NCI-H2081 treated with DMSO at 0.1 percent for 48 hours (cell line): ENCODE measurements at places on chromosomes 4 and X.
A peak's percentile ranks its signal among the peaks of the same experiment; 100 is the strongest.

GRCh38 chr4:79050541-79050880, 111.3 kb upstream of the PAQR3 start:
- DNase-seq: peak; percentile 69

- DNase-seq: no peak
Observed at GRCh38 chrX:15173411-15173810, 96.5 kb downstream of the ASB9 start.

DNA sequence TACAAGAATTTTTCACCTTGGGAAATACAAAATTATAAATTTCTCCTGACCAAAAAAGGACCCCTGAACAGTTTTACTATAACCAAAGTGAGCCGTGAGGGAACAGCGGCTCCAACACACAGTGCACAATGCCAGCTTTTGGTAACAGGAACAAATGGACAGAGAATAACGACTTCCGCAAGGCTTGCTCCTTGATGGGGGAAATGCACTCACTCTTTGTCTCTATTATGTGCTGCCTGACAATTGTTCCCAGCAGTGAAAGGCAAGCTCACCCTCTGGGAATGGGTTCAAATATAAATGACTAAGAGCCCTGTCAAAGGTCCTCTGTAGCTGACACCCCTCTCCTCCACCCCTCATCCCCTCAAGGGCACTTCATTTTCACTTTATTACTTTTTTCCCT, 325.8 kb upstream of the GALNT7 start:
- no peak for DNase-seq

- DNase-seq: no peak
Observed at GRCh38 chrX:43953218-43953617, 20.0 kb downstream of the NDP start.

GRCh38 chr4:159042097-159042605, 60.7 kb upstream of the RAPGEF2 start:
- DNase-seq: no peak

DNA sequence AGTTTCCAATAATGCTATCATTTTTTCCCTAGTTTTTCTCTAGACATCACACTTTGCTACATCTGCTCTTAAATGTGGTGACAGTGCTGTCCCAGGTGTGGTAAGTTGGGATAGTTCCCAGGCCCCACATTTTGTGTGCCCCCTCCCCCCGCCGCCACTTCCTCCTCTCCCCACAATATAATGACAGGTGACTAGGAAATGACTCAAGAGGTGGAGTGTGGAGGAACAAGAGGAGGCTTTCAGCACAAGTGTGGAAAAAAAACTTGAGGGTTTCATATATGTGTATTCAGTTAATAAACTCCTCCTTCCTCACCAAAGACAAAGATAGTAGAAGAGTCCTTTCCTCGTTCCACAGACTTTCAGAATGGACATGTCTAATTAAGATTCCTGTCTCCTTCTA, 18.3 kb upstream of the IL21 start:
- no peak for DNase-seq

GRCh38 chr4:152348670-152349069, 187.2 kb downstream of the FBXW7 start:
- no peak for DNase-seq

DNA sequence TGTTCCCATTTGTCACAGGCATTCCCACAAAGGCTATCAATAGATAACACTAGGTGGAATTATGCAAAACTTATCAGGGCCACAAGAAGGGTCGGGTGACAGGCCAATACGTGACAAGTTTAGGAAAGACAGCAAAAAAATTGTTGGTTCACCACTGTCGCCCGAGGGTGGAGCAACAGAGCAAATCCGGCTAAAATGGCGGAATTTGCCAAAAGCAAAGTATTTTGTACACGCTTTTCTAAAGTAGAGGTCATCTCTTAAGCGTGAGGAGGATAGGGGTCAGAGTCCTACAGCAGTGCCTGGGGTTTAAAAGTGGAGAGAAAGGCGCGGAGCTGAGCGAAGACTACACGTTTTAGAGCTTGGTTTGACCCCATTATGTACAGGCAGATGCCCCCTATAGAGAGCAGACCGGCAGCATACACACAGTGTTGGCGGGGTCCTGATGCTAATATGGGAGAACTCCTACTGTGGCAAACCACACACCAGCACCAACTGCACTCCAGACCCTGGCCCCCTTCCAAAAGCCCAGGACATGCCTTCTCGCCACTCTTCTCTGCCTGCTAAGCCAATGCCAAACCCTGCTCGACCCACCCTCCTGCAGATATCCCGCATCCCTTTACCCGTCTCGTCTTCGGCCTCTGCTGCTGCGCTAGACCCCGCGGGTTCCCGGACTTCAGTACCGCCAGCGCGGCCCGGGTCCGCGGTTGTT, 733 bp downstream of the CCNA2 start:
- DNase-seq: no peak

DNA sequence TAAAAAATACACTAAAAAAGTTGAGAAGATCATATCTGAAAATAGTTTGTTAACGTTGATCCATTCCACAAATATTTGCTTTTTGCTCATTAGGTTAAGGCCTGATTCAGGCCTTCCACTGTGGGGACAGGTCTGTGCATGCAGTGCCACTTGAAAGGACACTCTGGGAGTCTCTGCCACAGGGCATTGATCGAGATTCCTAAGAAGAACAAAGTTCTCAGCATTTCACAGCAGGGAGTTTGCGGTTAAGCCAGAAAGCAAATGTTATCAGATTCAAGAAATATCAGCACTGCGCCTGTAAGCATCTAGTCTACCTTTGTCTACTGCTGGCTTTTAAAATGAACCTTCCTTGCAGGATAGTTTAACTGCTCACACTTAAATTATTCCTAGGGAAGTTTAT, 62.2 kb upstream of the TNIP3 start:
- DNase-seq: no peak

GRCh38 chrX:14084466-14084865, 54.8 kb upstream of the GEMIN8 start:
- no peak for DNase-seq

- no peak for DNase-seq
Observed at GRCh38 chrX:132883358-132883915, 75.0 kb downstream of the HS6ST2 start.

GRCh38 chr4:31467781-31468180, 747.6 kb downstream of the PCDH7 start:
- DNase-seq: no peak

DNA sequence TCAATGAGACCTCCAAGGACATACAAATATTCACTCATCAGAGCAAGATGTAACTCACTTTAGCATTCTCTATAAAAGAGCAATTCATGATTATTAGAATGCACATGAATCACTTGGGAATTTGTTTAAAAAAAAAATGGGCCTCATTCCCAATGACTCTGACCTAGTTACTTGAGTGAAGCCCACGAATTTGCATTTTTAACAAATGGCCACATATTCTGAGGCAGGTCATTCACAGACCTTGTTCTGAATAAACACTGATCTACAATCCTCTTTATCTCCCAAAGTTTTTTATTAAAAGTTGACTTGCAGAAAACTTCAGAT, 255.1 kb upstream of the VEGFC start:
- no peak for DNase-seq

DNA sequence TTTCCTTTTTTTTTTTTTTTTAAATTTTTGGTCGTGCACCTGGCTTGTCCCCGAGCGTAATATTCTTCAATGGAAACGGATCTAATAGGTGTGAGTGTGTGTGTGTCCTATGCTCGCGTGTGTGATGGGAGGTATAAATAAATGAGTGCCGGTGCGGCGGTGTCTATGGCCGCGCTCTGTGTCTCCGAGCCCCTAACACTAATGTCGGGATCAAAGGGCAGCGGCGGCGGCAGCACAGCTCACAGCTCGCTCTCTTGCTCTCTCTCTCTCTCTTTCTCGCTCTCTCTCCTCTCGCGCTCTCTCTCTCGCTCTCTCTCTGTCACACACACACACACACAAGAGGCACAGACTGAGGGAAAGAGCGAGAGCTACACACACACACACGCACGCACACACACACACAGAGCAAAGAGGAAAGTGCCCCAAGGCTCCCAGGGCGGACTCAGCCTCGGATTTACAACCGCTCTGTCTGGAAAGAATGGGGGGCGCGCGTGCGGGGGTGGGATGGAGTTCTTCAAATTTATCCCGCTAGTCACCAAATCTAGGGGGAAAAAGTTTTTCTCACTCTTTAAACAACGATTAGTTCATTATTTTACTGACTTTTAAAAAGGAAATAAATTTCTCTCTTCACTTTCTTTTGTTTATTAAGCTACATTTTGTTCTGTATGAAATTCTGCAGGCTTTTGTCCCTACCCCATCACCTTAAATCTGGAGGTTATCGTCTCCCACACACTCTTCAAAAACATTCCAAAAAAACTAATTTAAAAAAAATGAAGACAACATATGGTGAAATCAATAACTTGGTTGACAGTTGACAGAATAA, at the start of gene ZNF827:
ZNF827 (minus strand) TSS at position 206 of the 823 bp plus-strand sequence. CDS start 416 bp downstream, outside the sequence.
- DNase-seq: no peak
